ENCODE measurements at places on chromosomes 11 and 22. TPM values are rescaled to one million over a fixed set of nuclear protein-coding genes. Genes with fewer than 3 reads are reported as not detected.
A peak's percentile ranks its signal among the peaks of the same experiment; 100 is the strongest.

The RAPSN gene
- polyA plus RNA-seq: 0.34 TPM

GRCh38 chr11:126194121-126194543 lies 17.3 kb downstream of the RPUSD4 start:
- no peak overlapping the region for H3K4me3 ChIP-seq
- H3K27me3 ChIP-seq: no peaks in the 10 kb centered on the region
- H3K27ac ChIP-seq: no peak overlapping the region
- no peaks in the 10 kb centered on the region for H3K4me1 ChIP-seq
- peak; percentile 67 for DNase-seq
- H3K36me3 ChIP-seq: no peaks in the 10 kb centered on the region

- peaks cover 6% of the 10 kb centered on the region for H3K27me3 ChIP-seq
- no peaks in the 10 kb centered on the region for H3K36me3 ChIP-seq
- DNase-seq: no peak
- H3K27ac ChIP-seq: no peak overlapping the region
- H3K4me1 ChIP-seq: peaks cover 6% of the 10 kb centered on the region
Measured at GRCh38 chr11:13208921-13209320, 68.7 kb upstream of the BMAL1 start.

GRCh38 chr11:128548649-128549255 lies 38.6 kb downstream of the ETS1 start:
- peak overlapping the region; percentile 20 for H3K4me3 ChIP-seq
- peaks cover 18% of the 10 kb centered on the region for H3K4me1 ChIP-seq
- peak; percentile 61 for DNase-seq
- no peaks in the 10 kb centered on the region for H3K36me3 ChIP-seq
- H3K27me3 ChIP-seq: no peaks in the 10 kb centered on the region

DNA sequence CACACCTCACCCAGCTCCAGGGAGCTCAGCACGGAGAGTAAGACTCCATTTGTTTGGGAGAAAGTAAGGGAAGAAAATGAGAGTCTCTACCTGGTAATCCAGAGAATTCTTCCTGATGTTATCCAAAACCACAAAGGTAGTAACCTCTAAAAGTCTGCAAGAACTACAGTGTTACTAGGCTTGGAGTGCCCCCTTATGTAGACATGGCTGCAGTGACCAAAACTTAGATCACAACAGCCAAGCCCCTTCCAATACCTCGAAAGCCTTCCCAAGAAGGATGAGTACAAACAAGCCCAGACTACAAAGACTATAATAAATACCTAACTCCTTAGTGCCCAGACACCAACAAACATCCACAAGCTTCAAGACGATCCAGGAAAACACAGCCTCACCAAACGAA lies 4.9 kb downstream of the UBE2L6 start:
- no peaks in the 10 kb centered on the region for H3K27me3 ChIP-seq
- no peak for DNase-seq
- no peak overlapping the region for H3K4me3 ChIP-seq
- H3K27ac ChIP-seq: no peak overlapping the region

The DERL3 gene
- polyA plus RNA-seq: 5.1 TPM

GRCh38 chr22:32574411-32574810 lies 99.8 kb downstream of the FBXO7 start:
- H3K27me3 ChIP-seq: peaks cover 10% of the 10 kb centered on the region
- H3K4me3 ChIP-seq: no peak overlapping the region
- no peaks in the 10 kb centered on the region for H3K36me3 ChIP-seq

DNA sequence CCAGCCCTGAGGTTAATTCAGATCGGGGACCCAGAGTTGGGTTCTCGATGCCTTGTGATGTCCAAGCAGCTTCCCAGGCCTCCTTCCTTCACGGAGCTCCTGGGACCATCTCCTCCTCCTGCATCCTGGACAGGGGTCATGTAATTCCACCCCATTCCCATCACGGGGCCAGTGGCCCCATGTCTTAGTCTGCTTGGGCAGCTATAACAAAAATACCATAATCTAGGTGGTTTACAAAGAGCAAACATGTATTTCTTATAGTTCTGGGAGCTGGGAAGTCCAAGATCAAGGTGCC lies 41.7 kb upstream of the PRDM11 start:
- H3K27ac ChIP-seq: no peak overlapping the region
- H3K27me3 ChIP-seq: peaks cover 10% of the 10 kb centered on the region
- H3K4me1 ChIP-seq: peaks cover 24% of the 10 kb centered on the region
- H3K36me3 ChIP-seq: no peaks in the 10 kb centered on the region

- H3K4me3 ChIP-seq: peak overlapping the region; percentile 96
- no peaks in the 10 kb centered on the region for H3K36me3 ChIP-seq
- no peaks in the 10 kb centered on the region for H3K27me3 ChIP-seq
- peak overlapping the region; percentile 99 for H3K27ac ChIP-seq
- peaks cover 12% of the 10 kb centered on the region for H3K4me1 ChIP-seq
Measured at GRCh38 chr22:42268852-42269410, 1.5 kb downstream of the TCF20 start.

DNA sequence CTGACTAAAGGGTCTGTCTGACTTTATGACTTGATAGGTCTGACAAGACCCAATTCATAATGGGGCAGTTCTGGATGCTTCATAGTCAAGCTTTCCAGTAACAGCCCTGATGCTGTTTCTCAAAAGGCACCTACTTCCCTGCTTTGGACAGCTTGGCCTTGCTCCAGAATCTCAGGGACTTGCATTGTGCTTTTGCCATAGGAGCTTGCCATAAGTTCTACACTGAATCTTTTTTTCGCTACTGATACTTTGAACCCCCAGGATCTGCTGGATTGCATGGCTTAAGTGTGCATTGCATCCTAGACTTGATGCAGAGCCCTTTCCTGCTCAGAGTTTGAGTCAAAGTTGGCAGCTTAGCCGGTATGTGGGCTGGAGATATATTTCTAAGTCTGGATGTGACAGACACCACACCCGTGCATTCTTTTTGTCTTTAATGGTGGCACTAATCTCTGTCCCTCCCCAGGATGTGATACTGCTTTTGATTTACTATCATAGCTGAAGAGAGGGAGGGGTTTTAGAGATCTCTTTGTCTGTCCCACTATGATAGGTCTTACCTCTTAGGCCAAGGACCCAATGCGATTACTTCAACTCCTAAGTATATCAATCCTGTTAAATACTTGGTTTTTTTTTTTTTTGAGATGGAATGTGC lies 16.9 kb upstream of the SLC3A2 start:
- H3K27me3 ChIP-seq: no peaks in the 10 kb centered on the region
- H3K4me1 ChIP-seq: peaks cover 20% of the 10 kb centered on the region
- no peak overlapping the region for H3K27ac ChIP-seq
- H3K36me3 ChIP-seq: no peaks in the 10 kb centered on the region
- no peak for DNase-seq
- H3K4me3 ChIP-seq: no peak overlapping the region

Data from hepatocyte (in vitro differentiated cells).